Hepatic stellate cell (primary cell): ENCODE measurements at places on chromosomes 1 and 21.

- no peak for DNase-seq
These were observed 119.7 kb downstream of the UCHL5 start for GRCh38 chr1:192939440-192939839.

DNA sequence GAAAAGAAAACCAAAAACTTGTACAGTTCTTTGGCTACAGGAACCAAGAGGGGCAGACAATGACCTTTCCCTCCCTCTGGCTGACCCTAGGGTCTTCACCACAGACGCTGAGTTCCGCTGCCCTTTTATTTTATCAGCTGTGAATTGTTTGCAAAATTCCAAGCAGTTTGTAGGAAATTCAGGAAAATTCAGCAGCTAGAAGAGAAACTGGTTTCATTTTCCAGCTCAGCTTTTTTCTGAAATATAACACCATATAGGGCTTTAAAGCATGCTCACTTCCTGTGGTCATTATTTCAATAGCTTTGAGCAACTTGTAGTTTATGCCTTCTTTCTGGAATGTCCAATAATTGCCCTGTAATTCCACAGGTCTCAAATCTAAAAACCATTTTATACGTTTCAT lies 5.5 kb upstream of the PIK3R3 start:
- peak; percentile 57 for DNase-seq

- no peak for DNase-seq
These were observed 51.4 kb downstream of the TNFSF18 start for GRCh38 chr1:172999349-172999748.

DNA sequence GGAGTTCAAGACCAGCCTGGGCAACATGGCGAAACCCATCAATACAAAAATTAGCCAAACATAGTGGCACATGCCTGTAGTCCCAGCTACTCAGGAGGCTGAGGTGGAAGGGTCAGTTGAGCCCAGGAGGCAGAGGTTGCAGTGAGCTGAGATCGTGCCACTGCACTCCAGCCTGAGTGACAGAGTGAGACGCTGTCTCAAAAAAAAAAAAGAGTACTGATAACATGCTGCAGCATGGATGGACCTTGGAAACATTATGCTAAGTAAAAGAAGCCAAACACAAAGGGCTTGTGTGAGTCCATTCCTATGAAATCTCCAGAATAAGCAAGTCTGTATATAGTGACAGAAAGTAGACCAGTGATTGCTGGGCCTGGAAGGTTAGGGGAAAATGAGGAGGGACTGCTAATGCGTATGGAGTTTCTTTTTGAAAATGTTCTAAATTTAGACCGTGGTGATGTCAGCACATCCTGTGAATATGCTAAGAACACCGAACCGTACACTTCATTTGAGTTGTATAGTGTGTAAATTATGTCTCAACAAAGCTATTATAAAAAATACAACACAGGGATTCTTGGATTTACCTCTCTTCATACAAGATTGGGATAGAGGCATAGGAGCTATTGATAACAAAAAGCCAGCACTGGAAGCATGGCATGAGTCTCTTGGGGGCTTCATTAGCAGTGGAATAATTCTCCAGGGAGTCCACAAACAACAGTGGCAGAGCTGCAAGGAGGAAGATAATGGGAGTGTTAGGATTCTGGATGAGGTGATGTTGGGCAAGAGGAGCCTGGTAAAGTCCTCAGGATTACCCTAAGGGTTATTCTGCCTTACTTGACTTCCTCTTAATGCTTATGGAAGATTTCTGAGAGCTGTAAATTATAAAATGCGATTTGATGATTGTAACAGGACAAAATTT lies 73.5 kb downstream of the TTC3 start:
- no peak for DNase-seq

DNA sequence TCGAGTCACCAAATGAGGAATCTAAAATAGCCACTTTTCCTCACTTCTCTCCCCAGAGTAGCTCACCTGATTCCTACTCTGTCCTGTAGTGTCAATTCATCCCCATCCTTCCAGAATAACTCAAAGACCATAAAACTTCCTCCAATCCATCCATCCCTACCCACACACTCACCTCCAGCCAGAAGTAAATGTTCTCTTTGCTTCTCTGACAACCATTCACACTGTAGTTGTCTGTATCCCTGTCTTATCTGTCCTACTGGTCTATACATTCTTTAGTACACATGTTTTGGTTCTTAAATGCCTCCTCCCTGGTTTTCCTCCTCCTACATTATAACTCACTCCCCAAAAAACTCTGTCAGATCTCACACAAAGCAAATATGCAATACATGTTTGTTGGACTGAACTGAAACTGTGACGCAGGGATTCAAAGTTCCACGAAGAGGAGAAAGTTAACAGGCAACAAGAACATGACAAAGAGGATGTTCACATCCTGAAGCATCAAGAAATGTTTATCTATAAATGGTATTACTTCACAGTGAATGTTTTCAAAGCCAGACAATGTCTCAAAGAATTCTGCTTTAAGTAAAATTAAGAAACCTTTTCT lies 11.0 kb downstream of the TP53BP2 start:
- DNase-seq, result peak; percentile 58

- no peak for DNase-seq
These were observed 34.2 kb downstream of the GATAD2B start for GRCh38 chr1:153888533-153888932.

DNA sequence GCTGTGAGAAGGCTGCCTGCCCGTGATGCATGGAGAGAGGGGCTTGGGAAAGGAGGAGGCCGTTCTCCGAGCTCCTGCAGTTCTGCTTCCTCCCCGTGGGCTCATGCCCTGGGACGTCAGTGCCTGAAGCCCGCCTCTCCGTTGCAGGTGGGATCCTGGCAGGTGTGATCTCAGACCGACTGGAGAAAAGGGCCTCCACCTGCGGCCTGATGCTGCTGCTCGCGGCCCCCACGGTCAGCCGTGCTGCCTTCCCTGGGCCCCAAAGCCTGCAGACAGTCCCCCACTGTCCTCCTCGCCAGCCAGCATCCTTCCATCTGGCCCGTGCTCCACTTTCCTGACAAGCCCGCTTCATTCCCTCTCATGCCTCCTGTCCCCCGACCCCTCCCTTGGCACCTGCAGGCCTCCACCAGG lies 50.9 kb downstream of the SLC37A1 start:
- DNase-seq, result no peak

- DNase-seq, result no peak
These were observed 154.3 kb downstream of the GLUL start for GRCh38 chr1:182237329-182237728.

- peak; percentile 7 for DNase-seq
These were observed 52.0 kb downstream of the FOXJ3 start for GRCh38 chr1:42282867-42283583.

DNA sequence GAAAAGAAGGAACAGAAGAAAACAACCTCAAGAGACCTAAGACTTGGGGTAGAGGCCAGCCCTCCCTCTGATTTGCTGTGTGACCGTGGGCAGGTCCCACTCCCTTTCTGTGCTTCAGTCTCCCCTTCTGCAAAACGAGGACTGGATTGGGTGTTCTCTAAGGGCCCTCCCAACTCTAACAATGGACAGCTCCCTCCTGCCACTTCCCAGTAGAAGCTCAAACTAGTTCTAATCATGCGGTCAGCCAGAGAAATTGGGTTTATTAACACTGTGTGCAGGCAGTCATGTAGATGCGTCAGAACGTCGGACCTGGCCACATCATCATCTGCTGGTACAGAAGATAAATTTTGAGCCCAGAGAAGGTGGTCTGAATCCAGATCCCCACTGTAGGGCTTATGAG lies 1.6 kb upstream of the PADI4 start:
- DNase-seq, result no peak

GRCh38 chr1:117658676-117659075 lies 52.8 kb downstream of the TENT5C start:
- no peak for DNase-seq

DNA sequence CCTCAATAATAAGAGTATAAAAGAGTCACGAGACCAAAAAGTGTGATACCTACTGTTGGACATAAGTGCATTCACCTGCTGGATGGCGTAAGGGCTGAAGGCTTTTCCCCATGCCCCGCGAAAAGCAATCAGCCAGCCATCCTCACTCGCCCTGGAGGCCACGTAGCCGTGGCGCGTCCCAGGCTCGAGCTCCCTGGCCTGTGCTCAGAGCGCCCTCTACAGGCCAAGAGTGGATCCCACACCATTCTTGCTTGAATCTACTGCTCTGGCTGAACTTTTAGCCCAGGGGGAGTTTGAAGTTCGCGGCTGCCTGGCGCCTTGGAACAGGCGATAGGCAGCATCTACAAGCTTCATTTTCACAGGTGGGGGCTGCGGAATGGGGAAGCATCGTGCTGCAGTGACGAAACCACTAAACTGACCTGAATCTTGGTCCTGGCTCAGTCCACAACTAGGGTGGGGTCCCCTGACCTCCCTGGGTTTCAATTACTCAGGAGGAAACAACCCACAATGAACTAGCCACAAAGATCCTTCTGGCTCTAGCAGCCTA lies 70.3 kb upstream of the SERBP1 start:
- DNase-seq, result peak; percentile 85

DNA sequence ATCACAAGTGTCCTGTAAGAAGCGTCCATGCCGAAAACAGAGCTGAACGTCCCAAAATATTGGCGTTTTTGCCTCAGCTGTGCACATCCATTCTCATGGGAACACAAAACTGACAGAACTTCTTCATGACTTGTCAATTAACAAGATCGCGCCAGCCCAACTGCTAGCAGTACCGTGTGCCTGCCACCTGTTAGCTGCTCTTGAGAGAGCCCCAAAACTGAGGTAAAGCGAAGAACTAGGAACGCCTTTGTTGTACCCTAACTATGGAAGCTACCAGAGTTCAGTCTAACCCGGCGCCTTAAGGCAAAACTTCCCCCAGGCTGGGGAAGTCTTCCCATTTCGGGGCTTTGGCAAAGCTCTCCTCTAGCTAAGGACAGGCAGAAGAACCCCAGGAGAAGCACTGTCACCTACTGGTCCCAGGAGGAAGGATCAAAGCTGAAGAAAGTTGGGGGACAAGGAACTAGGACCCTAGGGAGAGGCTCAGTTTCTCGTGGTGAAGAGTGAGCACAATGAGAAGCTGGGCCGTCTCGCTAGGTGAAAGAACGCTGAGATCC lies 719 bp downstream of the EYA3 start:
- no peak for DNase-seq

GRCh38 chr1:163361123-163361934 lies 39.6 kb downstream of the NUF2 start:
- no peak for DNase-seq

DNA sequence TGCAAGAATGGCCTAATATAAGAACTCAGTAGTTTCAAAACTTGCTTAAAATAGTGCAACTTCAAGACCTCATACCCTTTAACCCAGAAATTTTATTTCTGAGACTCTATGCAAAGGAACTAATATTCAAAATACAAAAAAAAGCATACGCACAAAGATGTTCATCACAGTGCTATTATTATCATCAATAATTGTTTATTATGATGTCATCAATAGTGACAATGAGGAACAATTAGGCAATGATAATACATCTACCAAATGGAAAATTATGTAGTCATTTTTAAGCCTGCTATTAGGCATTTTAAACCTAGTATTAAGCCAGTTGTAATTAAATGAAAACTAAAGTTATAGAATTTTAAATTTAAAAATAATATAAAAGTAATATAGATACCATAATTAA lies 3.3 kb downstream of the TTLL7 start:
- DNase-seq, result no peak

GRCh38 chr1:19374083-19374801 lies 62.1 kb downstream of the SLC66A1 start:
- no peak for DNase-seq

GRCh38 chr1:113980110-113980509 lies 836 bp downstream of the OLFML3 start:
- DNase-seq, result no peak

GRCh38 chr1:218787826-218788225 lies 385.9 kb upstream of the LYPLAL1 start:
- no peak for DNase-seq

- no peak for DNase-seq
These were observed 100.7 kb downstream of the PATJ start for GRCh38 chr1:61842863-61843514.

DNA sequence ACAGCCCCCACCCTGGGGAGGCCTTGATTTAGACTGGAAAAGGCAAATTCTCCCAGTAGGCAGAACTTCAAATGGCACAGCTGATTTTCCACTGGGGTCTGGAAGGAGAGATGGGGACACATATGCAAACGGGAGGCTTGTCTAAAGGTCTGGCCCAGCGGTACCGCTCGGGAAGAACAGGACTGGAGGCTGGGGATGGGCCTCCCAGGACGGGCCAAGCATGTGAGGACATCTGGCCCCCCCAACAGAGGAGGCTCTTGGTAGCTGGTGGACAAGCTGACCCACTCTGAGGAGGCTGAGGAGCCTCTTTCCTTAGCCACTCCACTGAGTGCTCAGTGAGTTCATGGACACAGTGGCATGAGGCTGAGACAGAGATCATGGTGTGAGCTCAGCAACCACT lies 170.0 kb downstream of the NPHP4 start:
- no peak for DNase-seq

GRCh38 chr1:42983253-42983652 lies 24.6 kb upstream of the SLC2A1 start:
- DNase-seq, result no peak

GRCh38 chr1:68969441-68969840 lies 472.6 kb upstream of the DEPDC1 start:
- DNase-seq, result no peak

DNA sequence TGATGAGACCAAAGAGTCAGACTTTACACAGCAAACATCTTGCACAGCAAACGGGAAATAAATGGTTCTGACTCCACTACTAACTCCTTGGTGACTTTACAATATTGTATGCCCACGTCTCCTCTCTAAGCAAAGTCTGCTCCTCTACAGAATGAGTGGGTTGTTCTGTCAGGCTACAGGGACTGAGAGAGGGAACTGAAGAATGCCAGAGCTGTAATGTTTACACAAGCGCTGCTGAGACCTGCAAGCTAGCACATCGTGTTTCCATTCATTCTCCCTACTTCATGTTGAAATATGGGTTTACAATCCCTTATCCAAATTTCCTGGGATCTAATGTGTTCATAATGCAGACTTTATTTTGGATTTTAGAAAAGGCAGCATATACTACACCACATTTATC lies 15.9 kb downstream of the DAB1 start:
- no peak for DNase-seq

DNA sequence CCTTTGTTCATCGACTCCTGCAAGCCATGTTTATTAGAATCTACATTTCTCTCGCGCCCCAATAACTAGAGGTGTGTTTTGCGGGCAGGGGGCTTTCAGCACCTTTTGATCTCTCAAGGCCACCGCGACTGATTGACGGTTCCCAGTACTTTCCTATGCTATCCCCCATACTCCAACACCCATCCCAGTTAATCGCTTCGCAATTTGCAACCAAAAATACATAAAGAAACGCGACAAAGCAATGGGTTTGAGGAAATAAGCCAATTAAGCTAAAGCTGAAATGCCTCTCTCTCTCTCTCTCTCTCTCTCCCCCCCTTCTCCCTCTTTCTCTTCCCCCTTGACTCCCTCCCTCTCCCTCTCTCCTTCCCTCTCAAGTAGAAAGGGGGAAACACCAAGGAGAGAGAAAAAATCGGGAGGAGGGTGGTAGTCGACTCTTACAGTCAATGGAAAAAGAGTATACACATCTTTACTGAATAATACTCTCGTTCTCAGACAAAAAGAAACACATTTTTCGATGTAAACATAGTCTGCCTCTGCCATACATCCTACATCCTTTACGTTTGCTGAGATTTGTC lies 128.0 kb upstream of the DPYD start:
- DNase-seq, result peak; percentile 9

- DNase-seq, result no peak
These were observed 124.7 kb downstream of the TYW3 start for GRCh38 chr1:74857676-74858075.

GRCh38 chr1:12172042-12172851 lies 5.5 kb downstream of the TNFRSF1B start:
- no peak for DNase-seq

- no peak for DNase-seq
These were observed 7.5 kb downstream of the CCDC27 start for GRCh38 chr1:3759796-3760195.
